ENCODE measurements at places on chromosomes 6 and 20.

DNA sequence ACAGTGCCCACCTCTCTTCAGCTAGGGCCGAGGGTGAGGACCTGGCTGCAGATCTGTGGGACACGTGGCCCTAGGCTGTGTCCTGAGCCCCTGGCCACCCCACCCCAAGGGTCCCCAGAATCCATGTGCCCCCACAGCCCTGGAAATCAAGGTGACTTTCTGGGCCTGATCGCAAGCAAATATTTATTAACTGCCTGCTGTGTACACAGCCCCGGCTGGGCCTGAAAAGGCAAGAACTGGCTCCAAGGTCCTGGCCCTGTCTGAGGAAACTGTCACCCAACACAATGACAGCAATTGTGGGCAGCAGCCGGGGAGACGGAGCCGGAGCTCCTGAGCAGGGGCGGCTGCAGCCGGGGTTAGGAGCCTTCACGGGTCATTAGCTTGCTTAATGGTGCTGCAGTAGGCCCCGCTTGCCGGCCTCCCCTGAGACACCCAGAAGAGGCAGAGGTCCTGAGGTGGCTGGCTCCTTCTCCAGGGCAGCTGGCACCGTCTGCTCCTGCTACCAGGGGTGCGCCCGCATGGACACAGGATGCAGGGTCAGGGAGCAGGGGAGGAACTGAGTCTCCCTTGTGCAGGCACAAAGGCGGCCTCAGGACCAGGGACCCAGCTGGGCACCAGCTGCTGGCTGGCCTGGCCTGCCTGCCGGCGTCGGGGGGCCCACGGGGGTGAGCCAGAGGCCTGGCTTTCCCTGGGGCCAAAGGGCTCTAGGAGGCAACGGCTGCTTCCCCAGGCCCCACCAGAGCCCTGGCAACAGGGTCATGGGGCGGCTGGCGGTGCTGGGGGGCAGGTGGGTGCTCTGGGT, 24.1 kb downstream of the NPEPL1 start:
- H3K36me3 ChIP-seq, result peaks cover 6% of the 10 kb centered on the region
- no peak overlapping the region for H3K27ac ChIP-seq
- H3K4me1 ChIP-seq, result no peaks in the 10 kb centered on the region

DNA sequence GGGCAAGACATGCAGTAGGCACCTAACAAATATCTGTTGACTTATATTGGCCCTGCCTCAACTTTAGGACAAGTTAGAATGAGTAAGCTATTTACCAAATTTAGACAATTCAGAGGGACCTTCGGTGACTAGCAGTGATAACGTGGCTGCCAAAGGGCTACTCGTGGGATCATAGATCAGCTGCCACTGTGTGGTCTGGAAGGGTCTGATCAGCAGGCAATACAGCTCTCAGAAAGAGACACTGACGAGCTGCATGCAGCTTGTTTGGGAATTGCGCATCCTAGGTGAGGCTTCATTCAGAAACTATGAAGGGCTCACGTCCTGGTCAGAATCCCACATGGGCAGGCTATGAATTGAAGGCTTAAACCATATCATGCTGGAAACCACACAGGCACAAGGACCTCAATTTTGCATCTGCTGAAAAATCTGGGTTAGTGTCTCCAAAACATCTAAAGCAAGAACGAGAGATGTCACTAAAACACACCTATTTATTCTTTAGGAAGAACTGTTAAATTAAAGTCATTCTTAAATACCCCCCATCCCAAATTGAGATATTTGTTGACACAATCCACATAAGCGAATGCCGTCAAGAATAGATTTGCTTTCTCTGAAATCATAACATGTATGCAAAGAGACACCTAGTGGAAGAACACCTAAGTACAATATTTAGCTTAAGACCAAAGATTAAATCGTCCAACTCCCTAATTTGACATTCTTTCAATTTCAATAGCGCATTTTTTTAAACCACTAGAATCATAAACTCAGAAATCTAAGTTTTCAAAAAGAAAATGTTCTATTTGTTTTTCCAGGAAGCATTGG, 79.6 kb downstream of the IPCEF1 start:
- peaks cover 9% of the 10 kb centered on the region for H3K4me1 ChIP-seq
- no peaks in the 10 kb centered on the region for H3K27me3 ChIP-seq
- no peaks in the 10 kb centered on the region for H3K36me3 ChIP-seq
- H3K27ac ChIP-seq, result no peak overlapping the region
- H3K4me3 ChIP-seq, result no peak overlapping the region

DNA sequence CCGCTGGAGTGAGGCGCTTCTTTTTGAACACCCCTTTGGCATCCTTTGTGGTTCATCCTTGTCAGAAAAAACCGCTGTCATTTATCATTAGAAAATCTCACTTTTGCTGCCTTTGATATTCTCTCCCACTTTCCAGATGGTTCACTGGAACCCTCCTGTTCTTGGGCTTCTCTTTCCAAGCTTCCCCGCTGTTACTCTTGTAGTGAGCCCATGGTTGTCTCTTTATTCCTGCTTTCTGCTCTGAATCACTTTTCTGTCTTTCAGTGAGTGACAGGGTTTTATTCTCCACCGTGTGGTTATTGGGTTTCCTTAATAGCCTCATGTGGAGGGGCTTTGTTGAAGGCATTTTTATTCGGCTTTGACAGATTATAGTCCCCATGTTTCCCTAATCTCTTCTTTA, 117.0 kb downstream of the FARS2 start:
- H3K4me3 ChIP-seq, result no peak overlapping the region
- no peaks in the 10 kb centered on the region for H3K27me3 ChIP-seq
- no peak for DNase-seq
- no peaks in the 10 kb centered on the region for H3K36me3 ChIP-seq
- no peaks in the 10 kb centered on the region for H3K4me1 ChIP-seq

DNA sequence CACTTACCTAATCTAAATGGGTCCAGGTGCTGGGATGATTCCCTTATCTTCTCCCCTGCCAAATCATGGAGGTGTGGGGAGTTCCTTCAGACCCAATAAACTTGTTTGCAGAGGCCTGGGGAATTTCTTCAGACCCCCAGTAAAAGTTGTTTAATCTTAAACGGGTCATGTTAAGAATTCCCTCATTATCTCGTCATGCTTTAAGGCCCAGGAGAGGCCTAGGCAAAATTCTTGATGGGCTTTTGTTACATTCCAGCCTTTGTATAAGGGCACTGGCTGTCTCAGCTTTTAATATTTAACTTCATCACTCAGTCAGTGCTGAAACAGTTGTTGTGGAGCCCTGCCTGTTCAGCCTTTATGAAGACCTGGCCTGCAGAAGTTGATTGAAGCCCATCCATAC, 11.0 kb upstream of the SLC35B3 start:
- no peaks in the 10 kb centered on the region for H3K4me1 ChIP-seq
- no peak for DNase-seq
- no peak overlapping the region for H3K4me3 ChIP-seq
- H3K27ac ChIP-seq, result no peak overlapping the region
